Activated CD8-positive, alpha-beta memory T cell treated with anti-CD3 and anti-CD28 coated beads for 1 hour (primary cell): ENCODE measurements at places on chromosomes 4 and X.

GRCh38 chr4:185395238-185395955, at the start of gene LRP2BP:
Gene LRP2BP, minus strand, starts transcription at chr4:185395924. Its CDS starts 17,738 bp downstream, at chr4:185378186.
- DNase-seq: no peak

- DNase-seq: no peak
Observed at GRCh38 chr4:138611017-138611416, 368.9 kb upstream of the SLC7A11 start.

GRCh38 chr4:103024996-103025395, 5.5 kb upstream of the SLC9B1 start:
- no peak for DNase-seq

DNA sequence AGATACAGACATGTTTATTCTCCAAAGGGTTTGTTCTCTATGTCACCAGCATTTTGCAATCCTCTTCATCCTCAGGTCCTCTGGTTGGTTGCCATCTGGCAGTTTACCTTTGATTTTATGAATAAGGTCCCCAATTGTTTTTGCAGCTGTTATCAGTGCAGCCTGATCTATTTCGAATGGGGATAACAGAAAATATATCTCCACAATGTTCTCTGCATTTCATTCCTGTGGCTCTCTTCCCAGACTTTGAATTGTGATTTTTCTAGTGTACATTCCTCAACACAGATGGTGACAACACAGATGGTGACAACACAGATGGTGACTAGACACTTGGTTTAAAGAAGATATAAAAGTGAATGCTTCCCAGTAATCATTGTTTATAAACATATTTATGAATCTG, 74.1 kb downstream of the FBXO8 start:
- DNase-seq: no peak
